NCI-H510A (cell line): ENCODE measurements at places on chromosomes 6 and 20.

DNA sequence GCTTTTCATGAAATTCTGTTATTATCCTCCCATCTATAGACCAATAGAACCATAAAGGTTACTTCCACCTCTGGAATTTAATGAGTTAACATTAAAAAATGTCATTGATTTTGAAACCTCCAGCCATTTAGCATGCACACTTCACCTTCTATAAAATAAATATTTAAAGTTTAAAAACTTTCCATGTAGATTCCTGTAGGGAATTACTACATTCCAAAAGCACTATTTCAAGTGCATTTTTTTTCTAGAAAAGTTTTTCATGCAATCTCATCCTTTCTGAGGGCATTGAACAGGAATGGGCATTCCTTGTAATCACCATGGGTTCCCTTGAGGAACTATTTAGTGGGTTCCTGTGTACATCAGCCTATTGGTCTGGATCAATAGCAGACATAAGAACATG lies 253.8 kb upstream of the RIN2 start:
- DNase-seq, result no peak

DNA sequence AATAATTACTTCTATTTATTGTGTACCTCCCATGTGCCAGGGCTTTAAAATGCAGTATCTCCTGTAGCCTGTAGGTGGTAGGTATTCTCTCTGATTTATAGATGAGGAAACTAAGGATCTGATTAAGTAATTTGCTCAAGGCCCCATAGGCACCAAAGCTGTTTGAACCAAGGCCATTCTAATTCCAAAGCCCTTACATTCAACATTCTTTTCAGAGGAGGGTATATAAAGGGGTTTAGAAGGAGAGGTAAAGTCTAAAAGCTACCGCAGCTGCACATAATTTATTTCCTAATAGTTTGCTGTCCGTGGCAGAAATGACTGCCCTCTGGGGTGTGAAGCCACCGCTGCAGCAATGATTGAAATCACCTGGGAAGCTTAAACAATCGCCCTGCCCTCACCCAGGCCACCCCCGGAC lies 95.0 kb upstream of the FAM8A1 start:
- DNase-seq, result no peak

- no peak for DNase-seq
These were observed 29.6 kb upstream of the MRGBP start for GRCh38 chr20:62766716-62767115.

- DNase-seq, result no peak
These were observed 25.3 kb downstream of the RIPOR2 start for GRCh38 chr6:24910331-24910960.

DNA sequence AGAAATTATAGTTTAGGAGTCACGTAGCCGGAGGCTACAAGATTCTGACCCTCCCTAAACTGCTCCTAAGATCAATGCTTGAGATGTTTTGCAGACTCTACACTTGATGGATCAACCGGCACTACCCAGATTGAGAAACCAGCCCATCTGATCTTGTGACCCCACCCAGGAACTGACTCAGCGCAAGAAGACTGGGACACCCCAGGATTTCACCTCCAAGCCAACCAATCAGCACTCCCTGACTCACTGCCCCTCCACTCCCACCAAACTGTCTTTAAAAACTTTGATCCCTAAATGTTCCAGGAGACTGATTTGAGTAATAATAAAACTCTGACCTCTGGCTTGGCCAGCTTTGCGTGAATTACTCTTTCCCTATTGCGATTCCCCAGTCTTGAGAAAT lies 99.8 kb downstream of the OPRM1 start:
- DNase-seq, result no peak

DNA sequence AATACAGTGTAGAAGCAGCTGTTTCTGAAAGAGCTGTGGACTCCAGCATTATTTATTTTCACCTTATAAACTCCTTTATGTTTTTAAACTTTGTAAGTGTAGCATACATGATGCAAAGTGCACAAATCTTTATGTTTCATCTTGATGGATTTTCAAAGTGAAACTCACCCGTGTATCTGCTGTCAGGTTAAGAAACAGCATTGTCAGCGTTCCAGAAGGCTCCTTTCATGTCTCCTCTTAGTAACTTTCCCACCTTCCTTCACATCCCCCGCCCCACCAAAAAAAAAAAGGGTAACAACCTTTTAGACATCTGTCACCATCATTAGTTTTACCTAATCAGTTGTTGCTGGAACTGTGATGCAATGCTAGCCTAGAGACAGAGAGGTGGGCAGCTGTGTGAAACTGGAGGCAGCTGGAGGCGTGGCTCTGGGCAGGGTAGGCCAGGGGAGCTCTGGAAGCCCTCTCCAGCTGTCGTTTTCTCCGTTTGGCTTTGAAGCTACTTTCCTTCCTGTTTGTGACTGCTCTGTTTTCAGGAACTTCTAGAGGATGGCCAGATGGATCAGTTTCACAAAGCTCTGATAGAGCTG lies 7.2 kb downstream of the ACTR5 start:
- DNase-seq, result no peak

- no peak for DNase-seq
These were observed 6.6 kb downstream of the DLL1 start for GRCh38 chr6:170284126-170284773.

- no peak for DNase-seq
These were observed 4.3 kb upstream of the MC3R start for GRCh38 chr20:56244259-56244658.
